Esophagus mucosa (tissue), 1 donor: ENCODE measurements at places on chromosomes 4 and X. TPM values are rescaled to one million over a fixed set of nuclear protein-coding genes. Genes with fewer than 3 reads are reported as not detected.

Gene RIPPLY1
- total RNA-seq = not detected

Gene POU4F2
- not detected for total RNA-seq

Gene MED14
- total RNA-seq = 39.6 TPM

Gene PABPC1L2B
- not detected for total RNA-seq

Gene PLS3
- 145 TPM for total RNA-seq

- peak; percentile 52 for ATAC-seq
Observed at GRCh38 chrX:101057093-101057714, 5.3 kb upstream of the TRMT2B start.

DNA sequence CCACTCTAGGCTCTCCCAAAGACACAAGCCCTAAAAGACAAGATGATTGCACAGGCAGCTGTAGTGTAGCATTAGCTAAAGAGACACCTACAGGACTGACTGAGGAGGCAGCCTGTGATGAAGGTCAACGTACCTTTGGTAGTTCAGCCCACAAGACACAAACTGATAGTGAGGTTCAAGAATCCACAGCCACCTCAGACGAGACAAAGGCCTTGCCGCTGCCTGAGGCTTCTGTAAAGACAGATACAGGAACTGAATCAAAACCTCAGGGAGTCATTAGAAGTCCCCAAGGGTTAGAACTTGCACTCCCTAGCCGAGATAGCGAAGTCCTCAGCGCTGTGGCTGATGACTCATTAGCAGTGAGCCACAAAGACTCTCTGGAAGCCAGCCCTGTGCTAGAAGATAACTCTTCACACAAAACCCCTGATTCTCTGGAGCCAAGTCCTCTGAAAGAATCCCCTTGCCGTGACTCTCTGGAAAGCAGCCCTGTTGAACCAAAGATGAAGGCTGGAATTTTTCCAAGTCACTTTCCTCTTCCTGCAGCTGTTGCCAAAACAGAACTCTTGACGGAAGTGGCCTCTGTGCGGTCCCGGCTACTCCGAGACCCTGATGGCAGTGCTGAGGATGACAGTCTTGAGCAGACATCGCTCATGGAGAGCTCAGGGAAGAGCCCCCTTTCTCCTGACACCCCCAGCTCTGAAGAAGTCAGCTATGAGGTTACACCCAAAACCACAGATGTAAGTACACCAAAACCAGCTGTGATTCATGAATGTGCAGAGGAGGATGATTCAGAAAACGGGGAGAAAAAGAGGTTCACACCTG is 306.3 kb downstream of the ANK2 start:
- peak; percentile 88 for ATAC-seq

GRCh38 chrX:17553961-17554482 is 179.0 kb downstream of the NHS start:
- ATAC-seq = no peak

DNA sequence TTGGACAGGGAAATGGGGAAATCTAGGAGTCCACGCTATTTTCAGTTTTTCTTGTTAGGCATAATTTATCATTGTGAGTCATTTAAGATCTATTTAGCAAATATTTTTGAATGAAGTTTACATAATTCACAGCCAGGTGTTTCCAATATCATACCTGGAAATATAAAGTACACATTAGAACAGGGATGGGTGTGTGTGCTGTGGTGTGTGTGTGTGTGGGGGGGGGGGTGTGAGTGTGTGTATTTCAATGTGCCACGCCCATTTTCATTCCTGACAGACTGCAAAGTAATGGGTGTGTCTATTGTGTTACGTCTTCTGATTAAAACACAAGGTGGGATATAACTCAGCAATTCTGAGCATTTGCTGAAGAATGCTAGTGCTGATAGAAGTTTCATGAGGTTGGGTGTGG is 33.2 kb downstream of the ARHGAP10 start:
- ATAC-seq = peak; percentile 43

DNA sequence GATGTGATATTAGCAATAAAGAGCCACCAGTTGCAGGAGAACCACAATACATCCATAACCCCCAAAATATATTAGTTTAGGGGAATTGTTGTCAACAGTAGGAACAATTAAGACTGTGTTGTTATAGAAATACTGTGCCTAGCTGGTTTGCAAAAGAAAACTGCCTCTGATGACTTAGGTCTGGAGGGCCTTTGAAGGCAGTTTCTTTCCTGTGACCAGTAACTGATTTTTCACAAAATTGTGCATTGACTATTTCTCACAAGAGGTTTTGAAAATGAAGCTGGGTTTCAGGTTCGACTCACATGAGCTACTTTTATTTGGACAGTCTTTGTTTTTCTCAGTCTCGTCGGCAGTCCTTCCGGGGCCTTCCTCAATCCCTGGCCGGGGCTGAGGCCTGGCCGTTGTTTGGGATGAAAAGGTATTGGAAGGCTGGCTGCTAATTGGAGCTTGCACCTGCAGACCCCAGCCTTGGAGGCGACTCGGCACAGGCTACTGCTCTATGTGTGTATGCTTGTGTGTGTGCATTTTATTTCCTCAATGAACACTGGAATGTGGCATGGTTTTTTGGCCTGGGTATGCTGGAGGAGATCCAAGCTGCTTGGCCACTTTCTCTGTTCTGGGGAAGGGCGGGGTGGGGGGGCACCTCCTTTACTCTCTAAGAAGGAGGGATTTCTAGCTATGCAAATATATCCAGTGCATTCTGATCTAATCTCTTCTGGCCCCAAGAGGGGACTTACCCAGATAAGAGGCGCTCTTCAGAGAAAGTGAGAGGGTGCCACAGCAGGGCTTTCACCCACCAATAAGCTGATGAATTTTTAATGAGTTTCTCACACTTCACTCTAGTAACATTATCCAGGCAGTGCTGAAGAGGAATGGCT is 49.5 kb upstream of the LNX1 start:
- ATAC-seq = no peak

DNA sequence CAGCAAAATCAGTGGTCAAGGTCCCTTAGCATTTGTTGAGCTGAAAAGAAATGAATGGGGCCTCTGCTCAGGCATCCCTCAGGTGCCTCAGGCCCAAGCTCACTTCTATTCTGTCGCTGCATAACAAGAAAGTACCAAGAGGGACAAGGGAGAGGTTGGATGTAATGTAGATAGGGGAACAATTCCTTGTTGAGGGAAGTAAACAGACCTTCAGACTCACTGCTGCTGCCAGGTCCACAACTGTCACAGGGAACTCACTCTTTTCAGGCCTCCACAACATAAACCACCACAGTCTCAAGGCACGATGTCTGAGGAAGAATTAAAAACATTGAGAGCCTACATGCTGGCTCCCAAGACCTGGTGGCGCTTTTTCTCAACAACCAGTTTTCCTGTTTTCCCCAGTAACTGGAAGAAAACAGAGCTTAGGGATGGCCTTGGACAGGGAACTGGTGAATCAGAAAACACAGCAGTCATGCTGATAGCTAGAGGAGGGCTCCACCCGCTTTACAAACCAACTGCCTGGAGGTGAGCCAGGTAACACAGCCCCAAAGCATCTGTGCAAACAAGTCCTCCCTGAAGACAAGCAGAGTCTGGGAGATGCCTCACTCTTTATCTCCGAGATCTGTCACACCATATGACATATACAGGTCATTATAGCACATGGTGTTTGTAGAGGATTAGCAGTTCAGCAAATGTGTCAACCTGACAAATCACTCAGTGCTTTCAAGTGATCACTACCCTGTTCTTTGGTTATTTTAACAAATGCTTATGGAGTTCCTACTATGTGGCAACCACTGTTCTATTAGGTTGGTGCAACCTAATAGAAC is 14.3 kb upstream of the AWAT1 start:
- peak; percentile 98 for ATAC-seq

DNA sequence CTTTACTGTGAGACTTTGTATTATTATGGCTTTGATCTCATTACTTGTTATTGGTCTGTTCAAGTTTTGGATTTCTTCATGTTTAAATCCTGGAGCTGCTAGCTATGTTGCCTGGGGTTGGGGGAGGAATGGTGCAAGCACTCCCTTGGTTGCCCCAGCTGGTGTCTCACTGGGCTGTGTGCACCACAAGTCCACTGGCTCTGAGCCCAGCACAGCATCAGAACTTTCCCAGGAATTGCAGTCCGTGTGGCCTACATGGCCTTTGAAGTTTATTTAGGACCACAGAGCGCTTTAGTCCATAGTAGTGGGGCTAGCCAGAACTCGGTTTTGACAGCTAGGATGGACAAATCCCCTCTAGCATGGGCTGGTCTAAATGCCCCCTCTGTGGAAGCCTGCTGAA is 278.8 kb upstream of the RPS6KA3 start:
- ATAC-seq = no peak

GRCh38 chr4:173038192-173038896 is 130.3 kb upstream of the GALNT7 start:
- ATAC-seq = no peak

- ATAC-seq = no peak
Observed at GRCh38 chrX:21698272-21698671, 40.1 kb upstream of the KLHL34 start.

- ATAC-seq = no peak
Observed at GRCh38 chr4:173547889-173548288, 17.9 kb upstream of the HAND2 start.

GRCh38 chr4:99540277-99540939 is 23.4 kb downstream of the TRMT10A start:
- ATAC-seq = no peak

DNA sequence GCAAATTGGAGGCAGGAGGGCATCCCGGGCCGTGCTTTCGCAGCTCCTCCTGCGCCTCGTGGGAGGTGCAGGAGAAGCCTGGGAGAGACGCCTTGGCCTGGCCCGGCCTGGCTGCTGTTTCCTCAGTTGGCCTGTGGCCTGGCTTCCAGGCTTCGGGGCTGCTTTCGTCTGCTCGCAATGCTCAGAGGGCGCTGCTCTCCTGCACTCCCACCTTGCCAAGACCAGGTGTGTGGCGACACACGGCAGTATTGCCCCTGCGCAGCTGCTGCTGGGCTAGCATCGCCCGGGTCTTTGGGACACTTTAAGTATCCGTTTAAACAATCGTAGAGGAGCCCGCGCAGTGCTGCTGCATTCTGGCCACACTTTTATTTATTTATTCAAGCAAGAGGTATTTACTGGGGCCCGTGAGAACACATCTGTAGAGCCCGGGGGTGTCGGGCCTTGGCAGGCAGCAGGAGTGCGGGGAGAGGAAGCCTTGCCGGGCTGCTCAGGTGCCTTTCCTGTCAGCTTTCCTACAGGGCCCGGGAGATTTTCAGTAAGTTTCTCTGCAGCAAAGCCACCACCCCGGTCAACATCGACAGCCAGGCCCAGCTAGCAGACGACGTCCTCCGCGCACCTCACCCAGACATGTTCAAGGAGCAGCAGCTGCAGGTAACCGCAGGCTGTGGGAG is 26.2 kb upstream of the HGFAC start:
- no peak for ATAC-seq
